Effector CD4-positive, alpha-beta T cell (primary cell): ENCODE measurements at places on chromosomes 6 and 20.

DNA sequence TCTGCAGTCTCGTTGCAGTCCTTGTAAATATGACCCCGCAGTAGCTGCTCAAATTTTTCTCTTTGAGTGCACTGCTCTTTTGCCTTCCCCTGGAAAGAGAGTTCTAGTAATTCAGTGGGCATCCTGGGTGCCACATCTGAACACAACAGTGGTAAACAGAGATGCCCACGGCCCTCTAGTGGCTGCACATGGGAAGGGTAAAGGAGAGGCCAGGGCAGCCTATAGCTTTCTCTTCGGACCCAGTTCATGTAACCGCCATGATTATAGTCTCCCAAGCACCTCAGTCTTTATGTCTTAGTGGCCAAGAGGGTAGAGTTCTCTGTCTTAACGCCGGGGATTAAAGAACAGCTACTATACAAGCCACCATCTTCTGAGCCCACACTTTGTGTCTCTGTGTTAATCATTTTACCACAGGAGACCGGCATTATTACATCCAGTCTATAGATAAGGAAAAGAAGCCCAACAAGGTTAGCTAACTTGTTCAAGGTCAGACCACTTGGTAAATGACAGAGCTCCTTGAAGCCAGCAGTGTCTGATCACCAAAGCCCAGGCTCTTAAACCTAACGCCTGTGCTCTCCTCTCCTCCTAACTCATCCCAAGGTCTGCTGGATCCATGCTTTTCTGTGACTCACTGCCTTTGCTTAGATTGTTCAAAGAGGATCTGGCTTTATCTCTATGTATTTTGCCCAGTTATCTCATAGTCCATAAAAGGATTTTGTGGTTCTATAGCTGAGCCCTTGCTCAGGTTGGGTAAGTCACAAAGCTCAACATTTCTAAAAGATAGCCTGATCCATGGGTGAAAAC, 81.8 kb downstream of the ISM1 start:
- no peak for DNase-seq

- no peak for DNase-seq
These were observed 49.1 kb downstream of the KCNB1 start for GRCh38 chr20:49433333-49433732.

DNA sequence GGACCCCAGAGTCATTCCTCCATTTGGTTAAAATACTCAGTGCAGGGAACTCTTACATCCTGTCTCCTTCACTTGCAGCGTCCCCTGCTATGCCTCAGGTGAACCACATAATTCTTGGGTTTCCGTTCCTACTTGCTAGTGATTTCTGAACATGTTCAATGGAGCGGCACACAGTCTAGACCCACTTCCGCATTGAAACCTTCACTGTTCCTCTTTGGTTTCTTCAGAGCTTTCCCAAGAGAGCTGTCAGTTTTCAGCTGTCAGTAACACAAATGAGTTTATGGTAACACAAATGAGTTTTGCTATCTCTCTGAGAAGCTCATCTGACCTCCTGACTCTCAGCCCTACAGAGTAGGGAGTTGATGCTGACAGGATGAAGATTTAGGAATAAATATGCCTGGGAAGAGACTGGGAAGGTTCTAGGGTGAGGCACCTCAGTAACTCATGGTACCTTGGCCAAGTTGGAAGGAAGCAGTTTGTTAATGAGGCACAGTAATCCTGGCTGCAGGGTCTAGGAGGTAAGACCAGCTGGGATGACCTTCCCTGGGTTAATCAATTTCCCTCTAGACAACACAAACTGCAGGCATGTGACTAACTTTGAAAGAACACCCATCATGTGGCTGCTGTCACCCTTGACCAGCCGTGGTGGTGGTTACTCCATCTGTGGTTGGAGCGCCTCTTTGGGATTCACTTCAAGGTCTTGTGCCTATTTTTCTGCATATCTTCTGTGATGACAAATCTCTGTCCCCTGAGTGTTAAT, 5.4 kb downstream of the SYS1 start:
- peak; percentile 13 for DNase-seq

GRCh38 chr6:159193923-159194322, 24.7 kb downstream of the FNDC1 start:
- DNase-seq, result no peak

DNA sequence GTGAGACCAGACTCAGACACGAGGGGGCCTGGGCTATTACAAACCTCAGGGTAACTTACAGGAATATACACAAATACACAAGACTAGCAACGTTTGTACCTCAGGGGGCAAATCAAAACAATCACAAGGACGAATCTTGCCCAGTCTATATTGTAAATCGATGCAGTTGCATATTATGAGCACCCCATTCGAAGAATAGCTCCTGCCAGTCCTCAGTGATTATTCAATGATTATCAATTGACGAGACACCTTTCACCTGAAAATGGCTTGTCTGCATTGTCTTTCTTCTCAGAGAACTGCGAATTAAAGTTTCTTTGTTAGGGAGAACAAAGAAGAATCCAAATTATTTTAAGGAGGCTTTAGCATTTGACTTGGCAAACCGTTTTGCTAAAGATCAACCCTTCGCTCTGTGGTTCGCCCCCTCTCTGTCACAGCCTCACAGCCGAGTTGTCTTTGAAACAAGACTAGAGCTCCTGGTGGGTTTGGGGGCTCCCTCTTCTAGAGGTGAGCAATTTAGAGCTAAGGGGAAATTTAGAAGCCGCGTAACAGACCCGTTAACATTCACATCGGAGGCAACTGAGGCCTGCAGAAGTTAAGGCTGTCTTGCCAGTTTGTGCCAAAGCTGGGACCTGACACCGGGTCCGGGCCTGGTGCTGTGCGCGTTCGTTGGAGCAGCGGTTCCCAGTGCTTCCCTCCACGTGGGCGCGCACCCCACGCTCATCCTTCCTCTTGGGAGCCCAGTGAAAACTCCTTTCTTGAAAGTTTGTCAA, 24.9 kb upstream of the MAP3K7 start:
- no peak for DNase-seq

- peak; percentile 26 for DNase-seq
These were observed 2.7 kb downstream of the SLC32A1 start for GRCh38 chr20:38726804-38727606.

DNA sequence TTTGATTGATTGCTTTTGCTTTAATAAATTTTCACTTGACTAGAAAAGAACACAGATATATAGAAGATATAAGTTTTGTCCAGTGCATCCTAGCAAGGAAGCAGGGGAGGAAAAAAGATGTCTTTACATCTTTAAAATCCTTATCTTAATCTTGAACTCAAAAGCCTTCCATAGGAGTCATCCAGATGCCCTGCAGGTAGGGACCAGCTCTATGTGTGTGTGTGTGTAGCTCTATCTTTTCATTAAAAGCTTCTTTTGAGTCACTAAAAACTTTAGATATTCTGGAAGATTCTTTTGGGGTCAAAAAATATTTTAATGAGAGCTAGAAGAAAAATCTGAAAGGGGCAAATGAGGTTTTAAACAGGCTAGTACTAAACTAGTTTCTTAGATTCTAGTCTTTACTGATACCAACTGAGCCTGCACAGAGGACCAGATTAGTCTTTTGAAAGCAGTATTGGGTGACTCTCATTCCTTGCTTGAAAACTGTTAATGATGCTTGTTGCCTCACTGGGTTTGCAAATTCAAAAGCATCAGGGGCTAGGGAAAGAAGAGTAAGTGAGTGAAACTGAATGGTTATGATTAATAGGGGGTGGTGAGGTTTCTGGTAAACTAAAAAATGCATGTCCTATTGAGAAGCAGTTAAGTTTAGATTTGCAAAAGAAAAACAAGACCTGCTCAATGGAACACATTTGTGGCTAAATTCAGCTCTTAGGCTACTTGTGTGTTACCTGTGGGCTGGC, 40.6 kb upstream of the JAG1 start:
- no peak for DNase-seq

DNA sequence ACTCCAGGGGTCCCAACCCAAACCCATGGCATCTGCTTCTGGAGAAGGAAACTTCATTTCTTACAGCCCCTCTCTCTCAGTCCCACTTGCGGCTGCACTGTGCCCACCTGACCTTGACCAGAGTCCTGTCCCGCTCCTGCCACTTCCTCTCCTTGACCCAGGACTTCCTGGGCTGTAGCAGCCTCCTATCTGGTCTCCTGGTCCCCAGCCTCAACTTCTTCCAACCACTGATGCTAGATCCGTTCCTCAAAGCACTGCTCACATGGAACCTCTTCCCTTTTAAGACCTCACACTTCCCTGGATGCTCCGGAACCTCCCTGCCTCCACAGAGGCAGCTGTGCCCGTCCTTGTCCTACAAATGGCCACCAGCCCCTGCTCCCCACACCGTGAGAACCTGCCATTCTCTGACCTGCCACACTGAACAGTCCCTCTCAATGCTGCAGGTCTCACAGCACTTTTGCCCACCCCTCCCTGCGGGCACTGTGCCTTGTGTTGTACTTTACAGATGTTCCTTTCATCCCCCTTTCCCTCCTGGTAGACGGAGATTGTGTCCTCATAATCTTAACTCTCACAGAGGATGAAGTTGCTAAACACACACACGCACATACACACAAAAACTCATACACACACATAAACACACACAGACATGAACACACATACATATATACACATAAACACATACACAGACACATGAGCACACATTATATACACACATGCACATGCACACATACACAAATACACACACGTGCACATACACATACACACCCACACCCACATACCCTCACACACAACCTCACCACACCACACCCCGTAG, 59.6 kb upstream of the NXT1 start:
- no peak for DNase-seq

GRCh38 chr6:35170891-35171290, 29.8 kb upstream of the TCP11 start:
- no peak for DNase-seq

- DNase-seq, result peak; percentile 60
These were observed 25.3 kb upstream of the TOP1 start for GRCh38 chr20:41003143-41003935.

DNA sequence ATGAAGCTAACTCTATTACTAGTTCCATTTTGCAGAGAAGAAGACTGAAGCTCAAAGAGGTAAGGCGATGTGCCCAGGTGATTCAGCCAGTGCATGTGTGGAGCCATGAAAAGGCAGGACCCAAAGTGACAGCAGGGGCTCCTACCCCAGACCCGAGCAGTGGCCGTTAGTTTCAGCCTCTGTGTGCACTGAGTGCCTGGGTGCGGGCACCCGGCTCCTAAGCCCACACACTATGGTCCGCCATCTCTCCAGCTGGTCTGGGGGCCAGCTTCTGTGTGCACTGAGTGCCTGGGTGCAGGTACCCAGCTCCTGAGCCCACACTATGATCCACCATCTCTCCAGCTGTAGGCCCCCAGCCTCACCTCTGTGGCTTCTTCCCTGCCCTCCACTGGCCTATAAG, 123.5 kb upstream of the CST7 start:
- no peak for DNase-seq

GRCh38 chr6:129648819-129649491, 61.0 kb downstream of the ARHGAP18 start:
- no peak for DNase-seq

DNA sequence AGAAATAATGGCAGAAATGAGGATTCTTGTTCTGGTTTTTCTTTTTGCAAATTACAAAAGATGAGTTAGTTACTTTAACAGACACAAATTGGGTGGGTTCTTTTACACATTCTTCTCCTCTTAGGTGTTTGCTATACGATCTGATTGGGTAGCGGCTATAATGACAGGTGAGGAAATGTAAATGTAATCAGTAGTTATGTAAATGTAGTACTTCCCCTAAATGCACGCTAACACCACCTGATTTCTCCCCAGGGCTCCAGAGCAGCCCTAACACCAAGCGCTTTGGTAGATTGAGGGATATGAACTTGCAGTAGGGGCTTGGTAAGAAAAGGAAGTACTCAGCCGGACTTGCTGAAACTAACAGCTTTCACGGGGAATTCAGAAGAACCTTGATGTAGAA, 499.4 kb upstream of the NOX3 start:
- no peak for DNase-seq

- DNase-seq, result no peak
These were observed 378.1 kb upstream of the MAN1A1 start for GRCh38 chr6:119727504-119728219.

DNA sequence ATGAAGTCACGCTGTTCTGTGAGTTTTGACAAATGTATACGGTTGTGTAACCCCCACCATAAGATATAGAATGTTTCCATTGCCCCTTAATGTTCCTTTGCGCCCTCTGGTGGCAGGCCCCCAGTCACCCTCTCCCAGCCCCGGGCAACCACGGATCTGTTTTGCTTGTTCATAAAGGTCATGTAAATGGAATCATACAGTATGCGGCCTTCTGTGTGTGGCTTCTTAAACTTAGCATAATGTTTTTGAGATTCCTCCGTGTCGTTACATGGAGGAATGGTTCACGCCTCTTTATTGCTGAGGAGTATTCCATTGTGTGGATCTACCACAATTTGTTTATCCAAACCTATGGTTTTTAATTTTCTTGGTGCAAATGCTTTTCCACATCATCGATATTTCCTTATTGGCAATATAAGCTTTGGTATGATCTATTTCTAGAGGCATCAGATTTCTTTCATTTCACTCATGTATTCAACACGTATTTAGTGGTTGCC, 28.4 kb downstream of the LYRM2 start:
- DNase-seq, result peak; percentile 76

DNA sequence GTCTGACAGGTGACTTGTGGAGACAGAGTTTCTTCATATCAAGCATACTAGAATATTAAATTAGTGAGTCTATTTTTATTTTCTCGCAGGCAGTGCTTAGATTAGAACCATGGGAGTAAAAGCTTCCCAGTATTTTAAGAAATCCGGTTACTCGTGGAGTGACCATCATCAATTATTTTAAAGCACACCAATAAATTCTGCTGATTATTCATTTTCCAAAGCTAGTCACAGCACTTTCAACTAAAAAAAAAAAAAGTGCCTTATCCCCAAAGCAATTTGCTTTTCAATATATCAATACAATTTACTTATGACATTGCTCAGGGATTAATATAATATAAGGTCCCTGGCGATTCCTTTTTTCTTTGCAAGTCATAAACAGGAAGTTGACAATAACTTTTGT, 26.3 kb upstream of the OLIG3 start:
- no peak for DNase-seq
